ENCODE measurements at places on chromosomes 13 and 19. TPM values are rescaled to one million over a fixed set of nuclear protein-coding genes. Genes with fewer than 3 reads are reported as not detected.

The FAM216B gene
- not detected for polyA plus RNA-seq

The SHISA7 gene
- not detected for polyA plus RNA-seq

The C19orf73 gene
- 3.7 TPM for polyA plus RNA-seq

The SLC7A10 gene
- polyA plus RNA-seq = 0.86 TPM

The APC2 gene
- 0.94 TPM for polyA plus RNA-seq
